OCI-LY7 (cell line): ENCODE measurements at places on chromosomes 1 and 21. TPM values are rescaled to one million over a fixed set of nuclear protein-coding genes. Genes with fewer than 3 reads are reported as not detected.

- DNase-seq, result no peak
These were observed 26.8 kb upstream of the BACH1 start for GRCh38 chr21:29271927-29272333.

The LCE6A gene
- not detected in 2 replicates for total RNA-seq

- DNase-seq, result no peak
These were observed 80.1 kb upstream of the CD34 start for GRCh38 chr1:207990876-207991582.

DNA sequence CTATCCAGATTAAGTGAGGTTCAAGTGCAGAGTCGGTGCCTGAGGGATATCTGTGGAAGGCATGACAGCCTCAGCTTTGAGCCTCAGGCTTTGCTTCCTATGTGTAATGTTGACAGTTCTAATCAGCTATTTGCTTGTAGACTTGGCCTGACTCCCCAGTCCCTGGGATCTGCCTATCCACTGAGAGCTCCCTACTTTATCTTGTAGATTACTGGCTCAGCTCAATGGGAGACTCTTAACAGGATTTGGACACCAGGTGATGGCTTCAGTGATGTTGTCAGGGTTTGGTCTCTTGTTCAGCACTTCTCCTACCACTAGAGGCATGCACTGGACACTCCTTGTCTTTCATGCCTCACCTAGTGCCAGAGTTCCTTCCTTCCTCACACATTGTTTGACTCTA lies 126.6 kb upstream of the BEND5 start:
- DNase-seq, result no peak

GRCh38 chr21:43815107-43815613 lies 25.8 kb downstream of the RRP1 start:
- no peak for DNase-seq

The NT5C1A gene
- total RNA-seq, result not detected in 2 replicates

The NPHS2 gene
- not detected in 2 replicates for total RNA-seq

The S1PR1 gene
- total RNA-seq, result 0.13 TPM in 1 of 2 replicates, not detected in the other

The SNX7 gene
- not detected in 2 replicates for total RNA-seq

GRCh38 chr1:67642629-67643028 lies 42.4 kb upstream of the GADD45A start:
- no peak for DNase-seq

The MAP3K7CL gene
- total RNA-seq, result 13.0 TPM in 2 replicates

- no peak for DNase-seq
These were observed 10.9 kb upstream of the UBR4 start for GRCh38 chr1:19220991-19221390.

DNA sequence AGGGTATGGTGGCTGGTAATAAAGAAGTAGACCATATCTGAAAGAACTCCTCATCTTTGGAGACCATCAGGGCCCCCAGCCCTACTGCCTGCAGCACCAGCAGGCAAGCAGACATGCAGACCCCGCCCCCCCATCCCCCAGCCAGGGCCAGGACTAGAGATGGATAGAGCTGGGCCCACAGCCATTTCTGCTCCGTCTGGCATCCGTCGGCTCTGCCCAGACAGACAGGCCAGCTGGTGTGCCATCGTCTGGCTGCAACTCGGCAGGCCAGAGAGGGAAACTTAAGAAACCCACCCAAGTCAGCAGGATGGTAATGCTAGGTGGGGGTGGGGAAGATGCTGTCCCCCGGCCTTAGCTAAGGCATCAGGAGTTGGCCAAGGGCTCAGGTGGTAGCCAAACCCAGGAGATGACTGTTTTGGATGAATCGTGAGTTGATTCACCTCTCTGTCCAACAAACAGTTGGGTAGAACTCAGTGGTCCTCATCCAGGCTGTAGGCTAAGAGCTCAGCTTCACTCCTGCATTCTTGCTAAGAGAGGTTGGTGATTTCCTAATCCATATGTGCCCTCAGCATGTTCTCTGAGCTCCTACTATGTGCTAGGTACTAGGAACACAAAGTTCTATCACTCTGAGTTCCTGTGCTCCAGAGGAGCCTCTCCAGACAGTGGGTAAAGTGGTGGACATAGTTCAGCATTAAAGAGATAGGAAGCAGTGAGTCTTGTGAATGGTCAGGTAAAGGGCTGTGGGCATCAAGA lies 23.2 kb upstream of the TMEM222 start:
- no peak for DNase-seq
